ENCODE measurements at places on chromosomes 4 and X.

DNA sequence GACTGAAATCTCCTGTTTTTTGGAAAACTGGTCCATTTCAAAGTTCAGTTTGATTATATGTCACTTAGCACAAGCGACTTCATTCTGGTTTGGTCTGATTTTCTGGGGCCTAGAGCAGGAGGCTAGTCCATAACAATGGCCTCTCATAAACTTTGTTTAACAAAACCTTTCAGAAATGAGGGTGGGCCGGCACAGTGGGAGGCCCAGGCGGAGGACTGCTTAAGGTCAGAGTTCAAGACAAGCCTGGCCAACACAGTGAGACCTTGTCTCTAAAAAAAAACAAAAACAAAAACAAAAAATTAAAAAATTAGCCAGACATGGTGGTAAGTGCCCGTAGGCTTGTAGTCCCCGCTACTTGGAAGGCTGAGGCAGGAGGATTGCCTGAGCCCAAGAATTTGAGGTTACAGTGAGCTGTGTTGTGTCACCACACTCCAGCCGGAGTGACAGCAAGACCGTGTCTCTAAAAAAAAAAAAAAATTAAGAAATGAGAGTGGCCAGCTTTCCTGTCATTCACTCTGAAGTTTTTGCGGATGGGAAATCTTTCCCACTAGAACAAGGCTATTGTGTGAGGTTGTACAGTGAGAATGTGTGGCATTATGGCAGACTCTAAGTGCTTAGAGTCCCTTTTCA lies 1.2 kb upstream of the PLAC8 start:
- no peaks in the 10 kb centered on the region for H3K36me3 ChIP-seq
- H3K27me3 ChIP-seq: no peaks in the 10 kb centered on the region
- no peak for DNase-seq
- peaks cover 30% of the 10 kb centered on the region for H3K4me1 ChIP-seq

DNA sequence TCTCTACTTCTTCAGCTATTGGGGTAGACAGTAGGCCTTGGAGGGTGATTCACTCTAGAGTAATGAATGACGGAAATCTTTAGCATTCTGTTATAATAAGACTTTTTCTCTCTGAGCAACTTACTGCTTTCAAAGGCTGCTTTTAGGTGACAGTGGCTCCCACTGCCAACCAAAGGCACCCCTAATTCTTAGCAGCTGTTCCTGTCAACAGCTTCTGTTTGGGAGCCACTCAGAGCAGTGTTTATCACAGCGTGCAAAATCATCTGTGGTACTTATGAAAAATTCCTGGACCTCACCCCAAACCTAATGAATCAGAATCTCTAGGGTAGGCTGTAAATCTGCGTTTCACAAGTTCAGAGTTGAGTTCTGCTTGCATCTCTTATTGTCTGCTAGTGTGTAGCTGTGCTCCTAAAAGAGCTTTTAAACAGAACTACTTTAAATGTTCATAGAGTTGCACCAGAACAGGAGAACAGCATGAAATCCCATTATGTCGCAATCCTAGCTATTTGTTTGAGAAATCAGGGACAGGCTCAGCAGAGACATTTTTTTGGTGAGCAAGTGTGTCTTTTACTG lies 52.8 kb upstream of the POU4F2 start:
- no peak for DNase-seq
- no peaks in the 10 kb centered on the region for H3K36me3 ChIP-seq
- H3K4me3 ChIP-seq: no peak overlapping the region
- H3K27me3 ChIP-seq: no peaks in the 10 kb centered on the region

GRCh38 chrX:31224381-31225012 lies 152.7 kb upstream of the FTHL17 start:
- no peaks in the 10 kb centered on the region for H3K4me1 ChIP-seq
- H3K27ac ChIP-seq: no peak overlapping the region
- no peaks in the 10 kb centered on the region for H3K27me3 ChIP-seq
- H3K4me3 ChIP-seq: no peak overlapping the region
- no peak for DNase-seq

GRCh38 chrX:115360220-115360781 lies 70.8 kb downstream of the LUZP4 start:
- H3K36me3 ChIP-seq: no peaks in the 10 kb centered on the region
- DNase-seq: no peak

DNA sequence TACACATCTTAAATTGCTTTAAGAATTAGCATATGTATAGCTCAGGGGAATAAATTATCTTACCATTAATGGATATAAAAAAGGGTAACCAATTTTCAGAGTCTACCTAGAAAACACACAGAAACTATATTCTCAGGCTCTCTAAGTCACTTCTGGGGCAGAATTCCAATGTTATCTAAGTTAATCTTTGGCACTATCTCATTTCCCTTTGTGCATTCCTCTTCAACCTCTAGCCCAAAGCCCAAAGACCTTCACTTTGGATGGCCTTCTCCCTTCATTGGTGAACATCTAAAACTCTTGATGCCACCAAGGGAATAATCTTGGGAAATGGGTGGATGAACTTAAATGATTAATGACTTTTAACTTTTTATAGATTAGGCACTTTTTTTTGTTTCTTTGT lies 108.3 kb downstream of the APBB2 start:
- H3K27me3 ChIP-seq: no peaks in the 10 kb centered on the region
- H3K4me1 ChIP-seq: no peaks in the 10 kb centered on the region
- no peak overlapping the region for H3K27ac ChIP-seq

All from MM.1S (cell line).